ENCODE measurements at places on chromosomes 5 and 9.

DNA sequence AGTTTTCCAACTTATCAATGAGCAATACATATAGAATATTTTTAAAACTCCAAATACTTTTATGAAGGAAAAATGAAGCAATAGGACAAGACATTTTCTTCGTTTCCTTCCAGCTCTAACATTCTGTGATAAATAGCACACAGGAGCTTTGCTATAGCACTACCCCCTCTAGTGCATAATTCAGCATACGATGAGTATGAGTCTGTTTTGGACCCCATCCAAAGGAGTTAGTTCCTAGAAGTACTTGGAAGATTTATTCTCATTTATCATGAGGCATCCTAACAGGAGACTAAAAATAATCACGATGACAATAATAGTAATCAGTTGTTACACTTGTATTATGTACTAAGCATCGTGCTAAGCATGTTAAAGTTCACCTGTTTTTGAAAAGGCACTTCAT is 1061.3 kb upstream of the DMAC1 start:
- DNase-seq, result no peak

DNA sequence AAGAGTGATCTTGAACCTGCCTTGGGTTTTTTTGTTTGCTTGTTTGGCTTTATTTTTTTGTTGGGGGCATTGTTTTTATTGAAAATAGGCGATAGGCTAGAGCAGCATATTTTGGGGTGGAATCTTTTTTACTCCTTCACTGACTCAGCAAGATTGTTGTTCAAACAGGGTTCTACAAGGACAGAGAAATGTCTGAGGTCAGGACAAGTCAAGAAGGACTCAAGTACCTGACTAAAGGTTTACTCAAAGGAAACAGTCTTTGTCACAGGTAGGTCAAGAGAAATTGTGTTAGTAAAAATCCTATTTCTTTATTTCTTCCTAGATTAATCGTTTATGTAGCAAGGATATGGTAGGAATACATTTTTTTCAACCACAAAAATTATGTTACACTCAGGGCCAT is 1564.0 kb upstream of the CDH9 start:
- no peak for DNase-seq

DNA sequence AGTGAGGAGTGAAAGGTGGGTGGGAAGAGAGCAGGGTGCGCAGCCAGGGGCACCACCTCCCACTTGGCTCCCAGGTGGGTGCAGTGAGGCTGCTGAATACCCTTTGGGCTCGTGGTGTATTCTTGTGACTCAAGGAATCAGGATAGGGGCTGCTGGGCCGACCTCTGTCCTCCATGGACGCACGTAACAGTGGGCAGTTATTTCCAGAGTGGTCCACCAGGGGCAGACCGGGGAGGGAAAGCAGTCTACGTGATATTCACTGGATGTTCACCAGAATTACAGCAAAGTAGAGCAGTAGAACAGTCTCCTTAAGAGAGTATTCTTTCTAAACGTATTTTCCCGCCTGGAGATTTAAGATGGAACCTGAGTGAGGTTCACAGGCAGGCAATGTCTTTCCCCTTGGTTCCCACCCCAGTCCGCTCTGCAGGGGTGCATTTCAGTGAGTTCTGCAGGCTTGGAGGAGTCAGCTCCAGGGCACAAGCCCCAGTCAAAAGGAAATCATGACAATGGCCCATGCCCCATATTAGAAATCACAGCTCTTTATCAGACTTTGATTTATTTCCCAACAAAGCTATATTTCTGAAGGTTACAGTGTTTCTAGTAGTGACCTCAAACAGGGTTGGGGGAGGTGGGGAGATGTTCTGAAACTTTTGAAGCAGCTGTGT is 88.7 kb downstream of the SYK start:
- no peak for DNase-seq

- DNase-seq, result no peak
These were observed 61.8 kb upstream of the CPLX2 start for GRCh38 chr5:175809531-175810121.

DNA sequence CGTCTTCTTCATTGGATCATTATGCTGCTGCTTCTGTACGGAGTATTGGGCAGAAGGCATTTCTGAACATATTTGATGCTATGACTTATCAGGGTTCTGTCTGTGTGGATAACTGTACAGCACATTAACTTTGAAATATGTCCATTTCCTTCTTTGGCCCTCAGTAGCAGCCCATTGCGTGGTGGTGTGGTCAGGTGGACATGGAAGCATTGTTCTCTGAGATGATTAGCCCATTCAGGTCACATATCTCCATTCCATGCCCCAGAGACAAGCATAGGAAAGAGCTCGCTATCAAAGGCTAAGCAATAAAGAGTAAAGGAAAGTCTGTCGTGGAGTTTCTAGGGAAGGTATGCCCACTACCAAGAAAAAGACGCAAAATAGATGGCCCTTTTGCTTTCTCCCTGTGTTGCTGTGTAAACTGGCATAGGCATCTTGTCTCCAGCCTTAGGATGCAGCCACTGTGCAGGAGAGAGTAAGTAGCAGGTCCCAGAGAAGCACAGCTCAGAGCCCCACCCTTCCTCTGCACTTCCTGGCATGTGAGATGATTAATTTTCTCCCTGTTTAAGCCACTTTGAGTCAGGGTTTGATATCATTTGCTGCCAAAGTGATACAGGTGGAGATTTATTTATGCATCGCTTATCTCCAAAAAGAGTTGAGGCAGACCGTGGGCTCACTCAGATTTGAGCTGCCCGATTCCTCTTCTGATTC is 221.9 kb downstream of the PDZD2 start:
- no peak for DNase-seq

GRCh38 chr9:72524820-72525540 is 3.6 kb downstream of the TMC1 start:
- DNase-seq, result no peak

DNA sequence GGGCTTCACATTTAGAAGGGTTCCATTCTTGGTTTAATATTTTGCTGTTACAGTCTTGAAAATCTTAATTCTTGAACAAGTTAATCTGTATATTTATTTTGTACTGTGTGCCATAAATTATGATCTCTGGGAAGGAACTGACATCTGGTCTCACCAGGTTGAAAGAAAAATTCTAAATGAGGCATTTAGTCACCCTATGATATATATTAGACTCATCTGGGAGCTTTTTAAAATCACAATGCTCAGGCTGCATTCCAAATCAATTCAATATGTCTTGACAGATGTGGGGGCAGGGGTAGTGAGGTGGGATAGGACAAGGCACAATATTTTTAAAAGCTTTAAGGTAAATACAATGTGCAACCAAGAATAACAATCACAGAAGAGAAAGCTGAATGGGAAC is 569.2 kb downstream of the PRR16 start:
- DNase-seq, result no peak

DNA sequence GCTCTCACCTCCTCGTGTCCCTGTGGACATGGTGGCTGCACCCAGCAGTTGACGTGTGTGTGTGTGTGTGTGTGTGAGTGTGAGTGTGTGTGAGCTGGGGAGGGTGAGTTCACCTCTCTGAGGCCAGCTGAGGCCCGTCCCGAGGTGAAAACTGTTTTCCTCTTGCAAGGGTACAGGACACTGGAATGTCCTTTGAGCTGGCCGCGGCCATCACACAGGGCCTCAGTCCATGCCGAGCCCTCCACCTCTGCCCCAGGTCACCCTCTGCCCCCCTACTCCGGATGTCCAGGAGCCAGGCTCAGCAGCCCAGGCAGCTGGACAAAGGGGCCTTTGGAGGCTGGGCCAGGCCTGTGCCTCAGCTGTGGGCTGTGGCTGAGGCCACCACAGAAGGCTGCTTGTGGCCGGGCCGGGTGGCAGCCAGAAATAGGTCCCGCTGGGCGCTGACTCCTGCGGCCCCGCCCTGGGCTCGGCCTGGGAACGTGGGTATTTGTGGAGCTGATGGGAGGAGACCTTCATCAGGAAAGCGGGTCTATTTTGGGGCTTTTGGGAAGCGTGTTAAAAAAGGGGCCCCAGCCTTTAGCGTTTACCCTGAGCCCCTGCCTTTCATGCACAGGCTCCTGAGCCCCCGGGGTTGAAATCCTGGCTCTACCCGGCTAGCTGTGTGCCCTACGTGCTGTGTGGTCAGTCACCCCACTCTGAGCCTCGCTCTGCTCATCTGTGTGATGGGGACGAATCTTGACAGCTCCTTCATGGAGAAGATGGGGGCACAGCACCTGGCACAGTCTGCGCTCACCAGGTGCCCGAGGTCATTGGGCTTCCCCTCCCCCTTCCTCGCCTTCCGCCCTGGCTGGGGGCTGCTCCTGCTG is 75.1 kb upstream of the IER5L start:
- DNase-seq, result no peak

GRCh38 chr9:69174616-69175463 is 763 bp downstream of the TJP2 start:
- no peak for DNase-seq

GRCh38 chr5:40674661-40675235 is 5.0 kb upstream of the PTGER4 start:
- no peak for DNase-seq

GRCh38 chr5:151912360-151912759 is 12.3 kb downstream of the GLRA1 start:
- no peak for DNase-seq

- no peak for DNase-seq
These were observed 220.6 kb downstream of the CTNND2 start for GRCh38 chr5:11683666-11684065.

DNA sequence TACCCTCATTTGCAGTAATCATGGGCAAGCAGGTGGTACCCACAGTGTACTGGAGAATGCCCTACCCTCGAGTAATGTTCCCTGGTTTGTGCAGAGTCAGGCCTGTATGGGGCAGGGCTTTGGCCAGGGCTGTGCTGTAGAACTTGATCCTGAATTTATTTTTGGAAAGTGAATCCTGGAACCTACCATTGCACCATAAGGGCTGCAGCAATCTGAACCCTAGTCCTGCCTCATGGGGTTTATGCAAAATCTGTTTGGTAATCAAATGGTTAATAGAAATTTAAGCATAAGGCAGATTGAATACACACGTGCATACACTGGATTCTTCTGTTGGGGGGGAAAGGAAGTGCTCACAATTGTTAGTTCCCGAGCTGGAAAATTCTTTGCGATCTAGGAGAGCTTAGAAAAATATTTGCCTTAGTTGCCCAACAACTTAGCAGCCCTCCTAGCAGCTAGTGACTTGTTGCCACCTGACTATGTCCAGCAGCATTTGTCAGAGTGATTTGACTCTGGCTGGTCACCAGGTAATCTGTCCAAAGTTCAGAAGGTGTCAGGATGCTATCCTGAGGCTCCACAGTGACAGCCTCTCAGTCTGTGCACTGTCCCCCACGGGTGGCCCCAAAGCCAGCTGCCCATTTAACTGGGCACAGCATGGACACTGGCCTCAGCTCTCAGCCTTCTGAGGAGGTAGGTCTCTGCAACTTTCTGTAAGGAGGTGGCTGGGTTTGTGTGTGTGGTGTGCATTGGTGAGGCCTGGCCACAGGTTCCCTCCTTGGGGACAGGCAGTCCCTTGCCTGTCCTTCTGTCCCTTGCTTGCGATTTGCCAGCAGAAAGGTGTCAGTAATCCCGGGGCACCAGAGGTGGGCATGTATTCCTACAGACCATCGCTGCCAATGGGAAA is 8.3 kb downstream of the MVB12B start:
- DNase-seq, result no peak

- DNase-seq, result no peak
These were observed 10.2 kb downstream of the DOCK8 start for GRCh38 chr9:224582-225520.

DNA sequence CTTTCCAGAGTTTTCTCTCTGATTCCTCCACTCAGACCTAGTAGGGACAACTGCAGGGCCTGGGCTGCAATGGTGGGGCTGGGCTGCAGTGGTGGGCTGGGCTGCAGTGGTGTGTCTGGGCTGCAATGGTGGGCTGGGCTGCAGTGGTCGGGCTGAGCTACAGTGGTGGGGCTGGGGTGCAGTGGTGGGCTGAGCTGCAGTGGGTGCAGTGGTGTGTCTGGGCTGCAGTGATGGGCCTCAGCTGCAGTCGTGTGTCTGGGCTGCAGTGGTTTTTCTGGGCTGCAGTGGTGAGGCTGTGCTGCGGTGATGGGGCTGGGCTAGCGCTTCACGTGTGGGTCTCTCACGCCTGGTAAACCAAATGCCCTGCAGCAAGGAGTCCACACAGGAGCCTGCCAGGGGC is 27.4 kb downstream of the ABO start:
- no peak for DNase-seq

GRCh38 chr9:106684940-106685695 is 177.8 kb upstream of the ZNF462 start:
- no peak for DNase-seq

- no peak for DNase-seq
These were observed 160.1 kb upstream of the ACTBL2 start for GRCh38 chr5:57642698-57643097.

GRCh38 chr5:133938039-133938821 is 30.2 kb downstream of the C5orf15 start:
- peak; percentile 49 for DNase-seq

DNA sequence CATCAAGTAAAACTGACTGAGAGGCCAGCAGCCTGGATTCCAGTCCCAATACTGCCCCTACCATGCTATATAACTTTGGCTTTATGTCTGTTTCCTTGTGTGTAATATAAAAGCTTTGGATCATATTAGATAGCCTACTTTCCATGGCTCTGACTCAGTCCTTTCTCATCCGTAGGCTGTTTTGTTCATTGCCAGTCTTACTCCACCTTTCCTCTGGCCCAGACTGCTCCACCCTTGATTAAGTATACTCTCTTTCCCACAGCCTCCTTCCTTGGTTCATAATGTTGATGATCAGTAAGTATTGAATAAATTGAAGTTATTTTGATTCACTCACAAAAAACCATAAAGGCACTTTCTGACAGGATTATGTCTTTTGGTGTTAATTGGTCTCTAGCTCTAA is 1.5 kb upstream of the MRPS30 start:
- DNase-seq, result no peak

GRCh38 chr9:108300306-108301287 is 555.2 kb downstream of the ACTL7B start:
- no peak for DNase-seq

DNA sequence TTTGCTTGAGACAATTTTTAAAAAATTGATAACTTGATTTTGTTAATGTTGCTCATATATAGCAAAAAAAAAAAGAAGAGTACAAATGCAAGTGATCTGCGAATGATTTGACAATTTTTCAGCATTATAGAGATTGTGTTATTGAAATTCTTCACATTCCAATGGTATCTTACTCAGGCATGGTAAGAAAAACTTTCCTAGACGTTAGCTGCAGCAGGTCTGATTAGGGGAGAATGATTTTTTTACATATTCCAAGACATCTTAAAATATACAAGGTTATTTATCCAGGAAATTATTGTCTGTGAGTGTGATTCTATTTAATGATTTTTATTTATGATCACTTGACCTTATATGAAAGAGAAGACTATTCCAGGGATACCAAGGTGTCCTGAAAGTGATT is 361.9 kb downstream of the MAT2B start:
- no peak for DNase-seq

- peak; percentile 3 for DNase-seq
These were observed 1.2 kb upstream of the ADAMTS6 start for GRCh38 chr5:65482736-65483545.

- no peak for DNase-seq
These were observed 45.7 kb downstream of the BNC2 start for GRCh38 chr9:16824545-16825330.

DNA sequence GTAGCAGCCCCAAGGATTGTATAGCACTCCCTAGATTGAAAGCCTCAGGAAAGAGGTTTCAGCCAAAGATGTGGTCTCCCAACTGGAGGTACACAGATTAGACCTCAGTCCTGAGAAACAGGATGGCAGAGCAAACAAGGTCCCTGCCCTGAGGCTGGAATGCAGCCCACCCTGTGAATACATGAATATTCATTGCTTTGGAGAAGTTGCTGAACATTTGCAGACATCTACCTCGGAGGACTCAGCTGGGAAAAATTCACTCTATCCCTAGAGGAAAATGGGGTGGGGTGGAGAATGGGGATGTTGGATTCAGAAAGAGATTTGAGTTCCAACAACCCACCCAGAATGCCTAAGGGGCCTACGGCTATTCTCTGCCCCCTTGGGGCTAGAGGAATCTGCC is 129.4 kb downstream of the SLIT3 start:
- DNase-seq, result no peak
